HEK293T (cell line): ENCODE measurements at places on chromosomes 11 and 22.

- DNase-seq = no peak
Observed at GRCh38 chr22:21009638-21010425, 5.1 kb upstream of the P2RX6 start.

DNA sequence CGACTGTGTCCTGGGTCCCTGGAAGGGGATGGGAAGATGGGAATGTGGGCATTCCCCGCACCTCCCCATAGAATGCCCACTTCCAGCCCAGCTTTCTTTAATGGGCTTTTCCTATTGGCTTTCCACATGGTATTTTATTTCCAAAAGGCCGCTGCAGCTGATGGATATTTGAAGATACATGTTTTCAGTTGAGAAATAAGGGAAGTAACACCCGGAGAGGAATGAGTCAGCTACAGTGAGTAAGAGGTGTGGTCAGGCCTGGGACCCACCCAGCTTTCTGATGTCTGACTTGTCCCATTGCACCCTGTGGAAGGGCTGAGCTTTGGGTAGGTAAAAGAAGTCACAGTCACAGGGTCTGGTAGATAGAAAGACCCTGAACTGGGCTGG lies 476.9 kb downstream of the MIAT start:
- DNase-seq = no peak

DNA sequence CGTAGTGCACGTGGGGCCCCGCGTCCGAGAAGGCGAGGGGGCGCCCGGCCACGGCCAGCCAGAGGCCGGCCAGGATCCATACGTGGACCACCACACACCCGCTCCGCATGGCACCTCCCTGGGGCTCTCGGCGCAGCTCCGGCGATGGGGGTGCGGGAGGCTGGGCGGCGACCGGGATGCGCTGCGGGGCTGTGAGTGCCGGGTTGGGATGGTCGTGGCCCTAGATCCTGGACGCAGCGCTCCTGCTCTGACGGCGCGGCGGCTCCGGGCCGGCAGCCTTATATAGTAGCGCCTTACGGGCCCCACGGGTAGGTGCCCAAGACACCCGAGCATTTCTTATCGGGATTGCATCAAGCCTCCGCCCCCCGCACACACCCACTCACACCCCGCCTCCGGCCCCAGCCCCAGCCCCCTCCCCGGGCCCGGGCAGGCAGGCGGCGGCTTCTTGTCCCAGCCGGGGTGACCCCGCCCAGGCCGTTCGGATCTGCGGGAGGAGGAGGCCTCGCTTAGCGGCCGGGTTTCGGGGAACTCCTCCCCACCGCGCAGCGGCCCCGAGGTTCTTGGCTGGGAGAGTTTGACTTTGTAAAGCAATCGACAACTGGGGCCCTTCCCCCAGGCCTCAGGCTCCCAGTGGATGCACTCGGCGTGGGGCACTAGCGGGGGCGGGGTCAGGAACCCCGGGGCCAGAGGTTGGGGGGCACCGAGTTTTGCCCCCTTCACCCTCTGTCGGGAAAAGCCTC lies at the start of gene FGF19:
FGF19 (minus strand) TSS at position 255 of the 740 bp plus-strand sequence; CDS start at position 109, 146 bp downstream.
- DNase-seq = no peak

DNA sequence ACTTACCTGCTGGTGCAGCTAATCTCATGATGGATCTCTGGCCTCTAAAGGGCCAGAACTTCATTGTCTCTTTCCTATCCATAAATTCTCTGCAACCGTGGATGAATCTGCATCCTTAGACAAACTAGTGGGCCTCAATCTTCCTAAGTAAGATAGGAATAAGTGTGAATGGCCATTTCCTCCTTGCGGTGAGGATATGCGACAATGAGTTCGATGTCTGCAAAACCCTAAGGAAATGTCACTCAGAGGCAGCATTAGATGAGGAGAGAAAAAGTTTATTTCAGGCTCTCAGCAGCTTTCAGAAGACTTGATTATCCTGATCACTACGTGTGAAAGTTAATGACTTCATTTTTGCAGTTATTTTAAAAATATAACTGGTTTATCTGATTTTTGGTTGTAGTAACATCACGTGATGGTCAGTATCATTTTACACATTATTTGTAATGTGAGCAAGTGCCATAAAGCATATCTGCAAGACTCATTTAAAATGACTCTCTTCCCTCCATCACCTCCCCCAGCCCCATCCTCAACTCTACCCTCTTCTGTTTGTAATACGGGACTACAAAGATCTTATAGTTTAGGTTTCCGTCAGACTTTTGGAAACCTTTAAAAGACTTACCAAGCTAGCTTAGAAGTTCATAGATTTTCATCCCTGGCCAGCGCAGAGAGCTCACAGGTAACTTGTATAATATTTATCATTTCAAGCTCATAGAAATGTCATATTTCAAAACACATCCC lies 10.2 kb downstream of the GRAP2 start:
- no peak for DNase-seq

GRCh38 chr22:49540084-49540912 lies 287.4 kb downstream of the BRD1 start:
- no peak for DNase-seq

DNA sequence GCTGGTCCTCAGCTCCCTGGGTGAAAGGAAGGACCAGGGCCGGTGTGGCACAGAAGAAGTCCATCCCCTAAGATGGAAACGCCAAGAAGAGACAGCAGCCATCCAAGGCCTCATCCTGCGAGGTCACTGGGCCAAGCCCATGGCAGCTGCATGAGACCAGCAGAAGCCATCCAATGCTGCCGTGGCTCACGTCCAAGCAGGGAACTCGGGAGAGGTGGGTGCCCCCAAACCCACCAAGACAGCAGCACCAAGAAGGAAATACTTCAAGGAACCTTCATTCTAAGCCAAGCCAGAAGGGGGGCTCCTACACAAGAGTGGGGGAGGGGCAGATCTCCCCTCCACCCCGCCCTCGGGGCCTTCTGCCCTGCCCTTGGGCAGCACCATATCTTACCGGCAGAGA lies 49.6 kb downstream of the IGSF9B start:
- DNase-seq = no peak
